ENCODE measurements at places on chromosomes 6 and 20.

- DNase-seq, result no peak
These were observed 148.0 kb upstream of the SPTLC3 start for GRCh38 chr20:12860619-12861247.

DNA sequence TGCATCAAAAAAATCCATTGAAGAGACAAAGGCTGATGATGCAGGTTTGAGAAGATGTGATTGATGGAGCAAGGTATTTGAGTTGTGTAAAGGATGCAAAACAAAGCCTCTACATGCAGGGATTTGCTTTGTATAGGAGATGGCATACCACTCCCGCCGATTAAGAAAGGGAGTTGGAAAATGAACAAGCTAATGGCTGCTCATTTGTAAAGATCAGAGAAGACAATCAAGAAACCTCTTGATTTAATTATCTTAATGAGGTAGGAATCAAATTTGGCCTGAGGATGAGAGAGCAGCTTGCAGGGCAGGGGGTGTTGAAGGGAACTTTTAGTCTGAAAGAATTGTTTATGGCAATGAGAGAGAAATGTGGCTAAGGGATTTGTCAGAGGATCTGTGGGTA, 448.2 kb upstream of the ADGRB3 start:
- no peak for DNase-seq

GRCh38 chr20:60330461-60330860, 372.2 kb downstream of the CDH26 start:
- DNase-seq, result no peak

DNA sequence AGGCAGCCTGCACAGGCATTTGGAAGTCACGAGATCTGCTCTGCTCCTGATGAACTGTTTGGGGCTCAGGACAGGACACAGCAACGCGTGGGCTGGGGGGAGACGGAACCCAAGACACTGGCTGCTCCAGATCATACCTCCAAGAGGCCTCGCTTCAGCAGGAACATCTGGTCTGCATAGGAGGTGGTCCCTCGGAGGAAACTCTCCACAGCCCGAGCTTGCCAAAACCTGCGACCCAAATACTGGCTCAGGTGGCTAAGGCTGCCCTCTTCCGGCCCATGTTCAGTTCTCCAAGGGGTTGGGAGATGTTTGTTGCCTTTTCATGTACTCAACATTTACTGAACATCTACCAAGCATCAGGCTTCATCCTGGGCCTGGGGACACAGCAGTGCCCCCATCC, 51.7 kb downstream of the MYH7B start:
- no peak for DNase-seq

GRCh38 chr6:83183082-83183828, 9.8 kb downstream of the PGM3 start:
- no peak for DNase-seq

Data from GM12892 (cell line).